ENCODE measurements at places on chromosomes 7 and 10. TPM values are rescaled to one million over a fixed set of nuclear protein-coding genes. Genes with fewer than 3 reads are reported as not detected.

GRCh38 chr7:22732556-22733126 lies 5.6 kb downstream of the IL6 start:
- no peak overlapping the region for H3K27ac ChIP-seq
- H3K4me3 ChIP-seq, result no peak overlapping the region

- H3K4me1 ChIP-seq, result peaks cover 21% of the 10 kb centered on the region
- no peak overlapping the region for H3K4me3 ChIP-seq
- no peaks in the 10 kb centered on the region for H3K36me3 ChIP-seq
Observed at GRCh38 chr7:22441157-22441556, 58.8 kb downstream of the STEAP1B start.

DNA sequence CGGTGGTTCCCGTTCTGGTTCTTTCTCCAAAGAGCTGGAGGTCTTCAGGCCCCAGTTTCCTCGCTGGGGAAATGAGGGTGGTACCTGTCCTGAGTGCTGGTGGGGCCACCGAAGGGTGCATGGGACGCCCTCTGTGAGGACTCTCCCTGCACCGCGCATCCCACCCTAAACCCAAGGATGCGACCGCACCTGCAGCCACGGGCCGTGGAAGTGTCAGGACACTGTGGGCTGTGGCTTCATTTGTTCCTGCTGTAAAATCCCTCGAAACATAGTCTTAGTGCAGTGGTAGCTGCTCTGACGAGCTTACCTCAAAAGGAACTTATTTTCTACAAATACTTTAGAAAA lies 84.1 kb downstream of the NKX6-2 start:
- ATAC-seq, result no peak
- peaks cover 79% of the 10 kb centered on the region for H3K36me3 ChIP-seq
- H3K27ac ChIP-seq, result peak overlapping the region; percentile 82
- no peak overlapping the region for H3K4me3 ChIP-seq
- no peaks in the 10 kb centered on the region for H3K4me1 ChIP-seq

DNA sequence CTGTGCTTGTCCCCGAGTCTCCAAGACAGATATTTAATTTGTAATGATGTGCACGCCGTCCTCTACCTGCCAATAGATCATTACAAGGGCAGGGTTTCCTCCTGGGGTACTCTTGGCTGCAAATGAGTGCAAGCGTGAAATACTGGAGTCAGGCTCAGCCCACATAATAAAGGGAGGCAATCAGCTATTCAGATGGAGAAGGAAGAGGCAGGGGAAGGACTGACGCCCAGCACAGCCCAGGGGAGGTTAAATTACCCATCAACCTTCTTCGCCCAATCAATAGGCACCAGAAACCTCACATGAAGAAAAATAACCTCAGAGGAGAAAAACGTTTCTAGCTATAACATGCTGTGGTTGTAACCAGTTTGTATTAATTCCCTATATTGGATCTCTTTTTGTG lies 544.9 kb upstream of the ADARB2 start:
- peaks cover 15% of the 10 kb centered on the region for H3K27me3 ChIP-seq
- no peak overlapping the region for H3K27ac ChIP-seq
- H3K4me3 ChIP-seq, result no peak overlapping the region
- H3K4me1 ChIP-seq, result no peaks in the 10 kb centered on the region

- no peak overlapping the region for H3K27ac ChIP-seq
- ATAC-seq, result no peak
- peak overlapping the region; percentile 37 for H3K4me3 ChIP-seq
- H3K36me3 ChIP-seq, result no peaks in the 10 kb centered on the region
- peaks cover 6% of the 10 kb centered on the region for H3K4me1 ChIP-seq
Observed at GRCh38 chr7:128915271-128915819, 4.8 kb upstream of the KCP start.

GPNMB gene
- 74.2 TPM for total RNA-seq

- no peak overlapping the region for H3K4me3 ChIP-seq
- no peaks in the 10 kb centered on the region for H3K27me3 ChIP-seq
- no peaks in the 10 kb centered on the region for H3K4me1 ChIP-seq
- H3K36me3 ChIP-seq, result no peaks in the 10 kb centered on the region
Observed at GRCh38 chr7:117143580-117143979, 179.3 kb downstream of the WNT2 start.

CLDN3 gene
- total RNA-seq, result 5.9 TPM

DNA sequence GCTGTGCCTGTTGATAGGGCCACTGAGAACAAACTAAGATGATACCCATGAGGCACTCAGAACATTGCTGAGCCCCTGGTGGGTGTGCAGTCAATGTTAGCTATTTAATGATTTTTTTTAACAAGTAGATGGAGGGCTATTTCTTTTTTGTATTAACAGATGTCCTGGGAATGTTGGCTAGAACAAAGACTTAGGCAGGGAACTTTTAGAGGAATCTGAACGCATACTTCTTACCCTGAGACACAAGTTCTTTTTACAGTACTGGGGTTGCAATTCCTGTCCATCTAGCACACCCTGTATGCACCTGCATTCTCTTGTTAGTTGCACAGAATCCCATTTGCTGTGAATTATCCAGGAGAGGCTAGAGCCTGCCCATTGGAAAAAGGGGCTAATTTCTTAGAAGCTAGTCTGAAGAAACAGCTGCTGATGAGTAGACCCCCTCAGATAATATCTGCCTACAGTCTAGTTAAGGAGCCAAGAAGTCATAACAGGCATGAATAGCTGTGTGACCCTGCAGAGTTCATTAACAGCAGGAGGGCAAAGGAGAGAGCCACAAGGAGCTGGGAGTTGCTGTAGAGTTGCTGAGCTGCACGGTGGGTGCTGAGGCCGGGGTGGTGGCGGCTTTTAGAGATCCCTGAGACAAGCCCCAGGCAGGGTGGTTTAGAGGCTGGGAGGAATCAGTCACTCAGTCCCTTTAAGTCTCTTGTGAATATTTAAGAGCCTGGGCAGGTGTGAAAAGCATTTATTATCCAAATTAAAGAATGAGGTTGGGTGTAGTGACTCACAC lies 103.7 kb upstream of the FZD8 start:
- no peak for ATAC-seq
- H3K27me3 ChIP-seq, result no peaks in the 10 kb centered on the region
- H3K4me1 ChIP-seq, result no peaks in the 10 kb centered on the region
- H3K4me3 ChIP-seq, result no peak overlapping the region
- H3K27ac ChIP-seq, result no peak overlapping the region
- no peaks in the 10 kb centered on the region for H3K36me3 ChIP-seq

SRGN gene
- 14.9 TPM for total RNA-seq

DNA sequence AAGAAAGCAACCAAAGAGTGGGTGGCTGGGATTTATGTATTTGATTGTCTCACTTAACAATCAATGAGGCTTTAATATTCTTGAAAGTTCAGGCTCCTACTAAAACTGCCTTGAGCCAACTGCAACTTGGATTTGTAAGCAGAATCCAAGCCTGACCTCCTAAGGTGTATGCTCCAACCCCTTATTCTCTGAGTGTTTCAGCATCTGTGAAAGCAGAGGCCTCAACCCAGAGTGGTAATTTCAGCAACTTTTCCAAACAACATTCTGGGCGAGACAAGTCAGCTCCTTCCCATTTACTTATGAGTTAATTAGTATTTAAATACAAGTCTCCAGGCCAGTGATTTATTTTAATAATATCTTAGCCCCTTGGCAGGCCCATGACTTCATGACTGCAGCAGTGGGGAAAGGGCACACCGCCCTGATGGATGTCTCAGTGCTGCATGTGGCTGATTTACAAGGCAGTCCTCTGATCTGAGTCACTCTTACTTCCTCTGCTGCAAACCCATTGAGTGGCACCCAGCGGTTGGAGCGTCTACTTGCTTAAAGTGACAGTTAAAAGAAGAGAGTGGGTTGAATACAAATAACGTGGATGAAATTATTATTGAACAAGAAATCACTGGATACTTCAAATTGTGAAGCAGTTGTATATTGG lies 209.1 kb downstream of the TRIL start:
- H3K4me1 ChIP-seq, result peaks cover 23% of the 10 kb centered on the region

GRCh38 chr10:22648547-22648961 lies 65.8 kb downstream of the PIP4K2A start:
- ATAC-seq, result no peak
- H3K4me3 ChIP-seq, result no peak overlapping the region
- peaks cover 56% of the 10 kb centered on the region for H3K4me1 ChIP-seq
- peak overlapping the region; percentile 17 for H3K27ac ChIP-seq

Measured in gastroesophageal sphincter (tissue), 4 donors.